ENCODE measurements at places on chromosomes 12 and 14.

- DNase-seq = no peak
Measured at GRCh38 chr12:27464220-27464554, 17.7 kb downstream of the SMCO2 start.

DNA sequence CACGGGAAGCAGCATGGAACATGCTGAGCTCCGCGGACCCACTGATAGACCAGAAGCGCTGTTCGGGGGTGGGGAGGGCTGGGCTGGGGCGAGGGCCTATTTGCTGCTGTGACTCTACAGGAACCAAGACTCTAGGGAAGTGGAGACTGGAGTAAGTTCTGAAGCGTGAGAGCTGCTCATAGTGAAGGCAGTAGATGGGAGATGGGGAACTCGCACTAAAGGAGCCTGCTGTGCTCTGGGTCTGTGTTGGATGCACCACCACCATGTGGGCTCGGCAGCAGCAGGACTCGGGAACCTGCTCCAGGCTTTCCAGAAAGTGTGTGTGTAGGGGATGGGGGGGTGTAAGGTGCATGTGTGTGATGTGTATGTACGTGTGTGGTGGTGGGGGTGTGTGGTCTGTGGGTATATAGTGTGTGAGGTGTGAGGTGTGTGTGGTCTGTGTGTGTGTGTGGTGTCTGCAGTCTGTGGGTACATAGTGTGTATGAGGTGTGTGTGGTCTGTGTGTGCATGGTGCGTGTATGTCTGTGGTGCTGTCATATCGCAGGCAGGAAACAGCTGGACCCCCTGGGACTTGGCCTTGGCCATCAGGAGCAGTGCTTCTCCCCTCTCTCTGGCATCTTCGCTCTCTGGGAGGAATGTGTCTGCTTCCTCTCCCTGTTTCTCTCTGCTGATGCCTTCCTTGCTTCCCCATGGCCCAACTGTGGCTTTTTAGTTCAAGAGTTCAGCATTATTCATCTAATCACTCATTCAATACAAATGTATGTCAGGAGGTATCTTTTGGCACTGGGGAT, 378.9 kb downstream of the FUT8 start:
- DNase-seq = no peak

DNA sequence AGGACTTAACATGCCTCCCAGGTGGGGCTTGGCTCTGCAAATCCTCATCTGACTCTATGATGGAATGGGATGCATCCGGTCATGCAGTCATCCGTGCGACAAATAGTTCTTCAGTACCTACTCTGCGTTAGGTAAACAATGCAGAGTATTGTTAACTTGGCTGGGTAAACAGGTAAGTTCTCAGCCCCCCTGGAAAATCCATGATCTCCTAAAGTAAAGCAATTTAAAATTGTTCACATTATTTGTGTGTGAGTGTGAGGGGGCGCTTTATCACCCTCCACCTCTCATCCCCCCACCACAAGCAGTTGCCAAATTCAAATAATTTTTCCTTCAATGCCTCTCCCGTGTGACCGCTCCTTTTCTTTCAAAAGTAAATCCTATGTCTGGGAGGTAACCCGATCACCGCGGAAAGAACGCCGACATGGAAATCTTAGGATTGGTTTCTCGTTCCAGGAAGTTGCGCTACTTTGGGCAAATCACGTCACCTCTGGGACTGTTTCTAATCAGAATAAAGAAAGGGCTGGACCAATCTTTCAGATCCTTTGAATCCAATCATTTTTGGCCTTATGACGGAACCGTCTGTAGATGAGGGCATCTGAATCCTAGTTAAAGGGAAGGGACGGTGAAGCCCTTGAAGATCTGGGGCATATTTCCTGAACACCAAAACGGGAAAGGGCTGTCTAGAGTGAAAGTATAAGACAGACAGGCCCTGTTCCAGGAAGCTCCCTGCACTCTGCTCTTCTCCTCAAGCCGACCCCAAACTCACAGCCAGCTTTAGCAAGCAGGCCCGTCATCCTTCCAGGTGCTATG, 44.0 kb upstream of the SINHCAF start:
- no peak for DNase-seq

- DNase-seq = no peak
Measured at GRCh38 chr12:31288381-31288780, 37.6 kb downstream of the SINHCAF start.

DNA sequence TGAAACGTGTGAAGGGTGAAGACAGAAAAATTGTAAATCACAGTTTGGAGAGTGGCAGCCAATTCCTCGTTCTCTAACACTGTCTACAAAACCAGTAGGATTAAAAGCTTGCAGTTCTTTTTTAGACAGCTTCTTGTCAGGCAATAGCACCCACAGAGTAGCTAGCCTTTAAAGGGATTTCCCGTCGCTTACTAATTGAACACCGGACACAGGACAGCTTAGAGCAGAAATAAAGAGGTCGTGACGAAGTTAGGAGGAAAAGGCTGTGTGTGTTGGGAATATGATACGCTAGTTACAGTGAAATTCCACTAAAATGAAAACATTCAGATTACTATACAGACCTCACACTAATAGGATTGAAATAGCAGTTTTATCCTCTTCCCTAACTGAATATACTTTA, 149.1 kb upstream of the FLRT2 start:
- DNase-seq = no peak

DNA sequence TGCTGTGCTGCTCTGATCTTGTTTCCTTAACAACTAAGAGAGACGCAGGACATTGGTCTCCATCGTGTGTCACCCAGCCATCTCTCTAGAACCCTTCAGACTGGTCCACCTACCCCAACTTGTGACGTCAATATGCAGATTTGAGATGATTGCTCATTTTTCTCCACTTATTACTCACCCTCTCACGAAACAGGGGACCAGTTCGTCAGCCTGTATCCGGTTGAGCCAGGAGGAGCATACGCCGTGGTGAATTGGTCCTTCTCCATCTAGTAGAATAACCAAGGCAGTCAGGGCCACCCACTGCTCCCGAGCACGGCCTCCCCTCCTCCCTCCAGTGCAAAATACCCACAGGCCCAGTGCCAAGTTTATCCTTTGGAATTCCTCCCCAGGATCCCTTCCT, 36.2 kb upstream of the FBXO21 start:
- DNase-seq = no peak

DNA sequence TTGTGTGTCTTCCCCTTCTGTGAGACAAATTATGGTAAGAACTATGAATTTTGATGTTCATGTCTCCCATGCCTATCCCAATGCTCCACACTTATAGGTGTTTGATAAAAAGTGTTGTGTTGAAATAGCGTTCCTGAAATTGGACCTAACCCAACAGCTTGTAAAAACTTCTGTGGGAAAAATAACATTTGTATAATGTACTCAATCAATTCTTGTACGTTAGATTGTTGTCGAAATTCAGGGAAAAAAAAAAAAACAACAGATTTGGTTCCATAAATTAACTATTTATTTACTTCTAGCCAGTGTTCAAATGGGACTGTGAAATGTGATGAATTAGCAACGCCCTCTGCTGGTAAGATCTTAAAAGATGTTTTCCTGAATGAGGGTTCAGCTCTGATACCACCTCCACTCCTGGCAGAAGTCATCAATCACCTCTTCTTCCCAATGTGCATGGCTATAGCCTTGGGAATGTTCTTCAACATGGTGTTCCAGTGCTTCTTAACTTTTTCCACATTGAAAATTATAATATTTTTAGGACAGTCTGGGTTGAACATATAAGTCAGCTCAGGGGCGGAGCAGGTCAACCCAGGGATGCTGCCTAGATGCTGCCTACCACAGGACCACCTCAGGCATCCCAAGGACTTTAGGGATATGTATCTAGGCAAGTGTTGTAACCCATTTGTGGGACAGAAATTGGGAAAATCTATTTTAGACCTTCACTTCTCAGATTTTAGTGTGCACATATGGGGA, 170.6 kb downstream of the OTOGL start:
- no peak for DNase-seq

DNA sequence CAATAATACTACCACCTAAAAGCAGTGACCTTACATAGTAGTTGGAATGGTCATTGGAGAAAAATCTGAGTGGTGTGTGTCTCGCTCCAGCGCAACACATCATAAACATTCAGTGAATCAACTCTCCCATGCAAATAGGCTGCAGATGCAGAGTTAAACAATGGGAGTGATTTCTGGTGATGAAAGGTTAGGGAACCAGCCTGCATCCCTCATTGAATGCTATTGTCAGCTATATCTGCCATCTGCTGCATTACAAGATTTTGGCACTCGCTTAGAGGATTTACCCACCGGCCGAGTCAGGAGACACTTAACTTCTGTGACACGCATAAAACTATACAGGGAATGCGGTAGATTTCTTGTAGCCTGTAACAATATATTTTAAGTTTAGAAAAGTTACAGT, 900.9 kb downstream of the FLRT2 start:
- no peak for DNase-seq

GRCh38 chr14:103021684-103022001, 35.7 kb downstream of the CDC42BPB start:
- no peak for DNase-seq

DNA sequence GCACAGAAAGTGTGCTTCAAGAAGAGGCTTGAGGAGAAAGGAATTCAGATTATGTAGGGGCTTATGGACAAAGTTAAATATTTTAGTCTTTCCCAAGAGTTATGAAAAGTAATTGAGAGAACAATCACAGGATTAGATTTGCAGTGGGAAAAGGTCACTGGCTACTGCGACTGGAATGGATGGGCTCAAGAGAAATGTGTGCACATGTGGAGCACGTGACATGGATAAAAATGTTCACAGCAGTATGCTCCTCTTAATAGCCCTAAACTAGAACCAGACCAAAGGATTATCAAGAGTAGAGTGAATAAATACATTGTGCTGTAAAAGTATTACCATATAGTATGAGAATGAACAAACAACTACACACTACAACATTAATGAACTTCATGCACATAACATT, 78.1 kb downstream of the ABCD2 start:
- no peak for DNase-seq

DNA sequence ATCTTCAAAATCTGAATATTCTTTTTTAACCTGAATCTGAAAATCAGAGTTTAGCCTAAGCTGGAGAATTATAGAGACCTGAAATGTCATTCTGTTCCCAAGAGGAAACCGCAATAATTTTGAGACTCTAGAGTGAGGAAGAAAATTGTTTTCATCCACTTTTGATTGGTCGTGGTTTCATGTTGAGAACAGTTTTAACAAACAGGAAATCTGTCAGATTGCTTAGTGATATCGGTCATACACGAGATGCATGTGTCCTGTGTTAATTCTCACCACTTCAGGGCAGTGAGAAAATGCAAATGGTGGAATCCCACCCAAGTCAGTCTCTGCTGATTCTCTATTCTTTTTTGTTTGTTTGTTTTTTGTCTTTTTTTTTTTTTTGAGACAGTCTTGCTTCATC, 1498.5 kb upstream of the TMEM132C start:
- no peak for DNase-seq
